ENCODE measurements at places on chromosomes 6 and 20.

DNA sequence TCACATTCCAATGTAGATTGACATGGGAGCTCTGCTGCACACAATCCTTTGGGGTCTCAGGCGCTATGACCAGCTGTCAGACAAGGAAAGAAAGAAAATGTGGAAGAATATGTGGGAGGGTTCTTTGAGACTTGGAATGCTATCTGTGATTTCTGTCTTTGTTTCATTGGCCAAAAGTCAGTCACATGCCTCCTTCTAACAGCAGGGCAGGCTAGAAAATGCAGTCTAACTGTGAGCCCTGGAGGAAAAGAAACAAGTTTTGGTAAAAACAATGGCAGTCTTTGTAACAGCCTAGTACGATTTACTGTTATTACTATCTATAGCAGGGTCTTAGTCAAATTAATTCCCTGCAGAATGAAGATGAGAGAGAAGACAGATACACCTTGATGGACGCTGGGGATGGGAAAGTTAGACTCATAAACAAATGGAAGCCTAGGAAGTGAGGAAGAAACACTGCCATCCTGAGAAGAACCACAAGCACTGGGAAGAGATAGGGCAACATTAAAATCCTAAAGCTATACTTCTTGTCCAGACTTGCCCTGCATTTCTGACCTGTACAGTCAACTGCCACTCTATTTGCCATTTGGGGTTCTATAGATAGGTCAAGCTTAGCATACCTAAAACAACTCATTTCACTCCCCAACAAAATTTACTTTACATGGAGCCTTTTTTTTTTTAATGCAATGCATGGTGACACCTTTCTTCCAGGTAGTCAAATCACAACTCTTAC is 833.0 kb downstream of the KIF16B start:
- DNase-seq = no peak

GRCh38 chr20:36361406-36361805 is 55.3 kb downstream of the DLGAP4 start:
- DNase-seq = no peak

DNA sequence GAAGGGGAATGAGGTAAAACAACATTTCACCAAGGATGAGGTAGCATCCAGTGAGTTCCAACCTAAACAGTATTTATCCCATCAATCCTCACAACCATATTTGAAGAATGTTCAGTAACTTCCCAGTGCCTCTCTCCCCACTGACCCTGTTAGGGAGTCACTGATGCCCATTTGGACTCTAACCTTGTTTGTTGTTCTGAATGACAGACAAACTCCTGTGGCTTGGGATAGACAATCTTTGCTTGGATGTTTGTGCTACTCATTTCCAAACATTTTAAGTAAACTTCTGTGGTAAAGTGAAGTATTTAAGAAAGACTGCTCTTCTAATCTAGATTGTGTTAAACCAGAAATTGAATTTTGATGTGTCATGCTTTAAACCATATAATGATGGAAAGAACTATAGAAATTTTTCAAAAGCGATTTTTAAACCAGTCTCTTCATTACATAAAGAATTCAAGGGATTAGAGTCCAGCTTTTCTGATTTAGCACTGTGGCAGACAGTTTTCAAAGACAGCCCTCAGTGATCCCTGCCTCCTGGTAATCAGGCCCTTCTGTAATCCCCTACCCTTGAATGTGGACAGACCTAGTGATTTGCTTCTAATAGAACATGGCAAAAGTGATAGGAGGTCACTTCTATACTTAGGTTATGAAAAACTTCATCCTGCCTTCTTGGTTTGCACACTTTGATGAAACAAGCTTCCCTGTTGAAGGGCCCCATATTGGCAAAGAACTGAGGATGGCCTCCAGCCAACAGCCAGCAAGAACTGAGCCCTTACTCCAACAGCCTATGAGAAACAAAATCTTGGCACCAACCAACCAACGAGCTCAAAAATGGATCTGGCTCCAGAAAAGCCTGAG is 191.6 kb downstream of the DST start:
- DNase-seq = no peak

- no peak for DNase-seq
These were observed 4.4 kb downstream of the TFAP2A start for GRCh38 chr6:10410207-10411050.

- DNase-seq = no peak
These were observed 32.5 kb downstream of the SYNDIG1 start for GRCh38 chr20:24501764-24502556.

- DNase-seq = no peak
These were observed 1418.5 kb downstream of the KHDRBS2 start for GRCh38 chr6:60867548-60867947.

- no peak for DNase-seq
These were observed 31.9 kb upstream of the ZBTB24 start for GRCh38 chr6:109514946-109515345.

- DNase-seq = no peak
These were observed 13.0 kb upstream of the TSHZ2 start for GRCh38 chr20:52959125-52959524.
